ENCODE measurements at places on chromosomes 6 and 20. TPM values are rescaled to one million over a fixed set of nuclear protein-coding genes. Genes with fewer than 3 reads are reported as not detected.

- no peak for DNase-seq
These were observed 489 bp downstream of the TBX18 start for GRCh38 chr6:84763886-84764331.

The TNFRSF6B gene
- 2.9 TPM for polyA plus RNA-seq

The LAMA5 gene
- polyA plus RNA-seq: 158 TPM

GRCh38 chr6:124026694-124027093, 223.0 kb downstream of the NKAIN2 start:
- no peak for DNase-seq
